ENCODE measurements at places on chromosomes 4 and X.

DNA sequence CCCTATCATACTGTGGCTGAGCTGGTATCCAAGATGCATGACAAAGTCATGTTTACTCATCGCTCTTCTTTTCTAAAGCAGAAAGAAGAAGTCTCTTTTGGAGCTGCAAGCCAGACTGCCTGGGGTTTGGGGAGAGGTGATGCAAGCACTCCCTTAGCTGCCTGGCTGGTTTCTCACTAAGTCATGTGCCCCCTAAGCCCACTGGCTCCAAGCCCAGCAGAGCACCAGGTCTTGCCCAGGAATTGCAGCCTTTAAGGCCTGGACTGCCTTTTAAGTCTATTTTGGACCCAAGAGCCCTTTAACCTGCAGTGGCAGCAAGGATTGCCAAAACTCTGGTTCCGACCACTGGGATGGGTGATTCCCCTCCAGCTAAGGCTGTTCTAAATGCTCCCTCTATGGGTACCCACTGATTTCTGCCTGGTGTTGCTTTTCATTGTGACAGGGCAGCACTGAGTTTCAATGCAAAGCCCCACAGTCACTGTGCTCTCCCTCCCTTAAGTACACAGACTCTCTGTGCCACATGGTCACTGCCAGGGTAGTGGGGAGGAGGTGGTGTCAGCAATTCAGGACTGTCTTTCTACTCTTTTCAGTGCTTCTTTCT lies 548.6 kb downstream of the TLL1 start:
- DNase-seq = no peak

DNA sequence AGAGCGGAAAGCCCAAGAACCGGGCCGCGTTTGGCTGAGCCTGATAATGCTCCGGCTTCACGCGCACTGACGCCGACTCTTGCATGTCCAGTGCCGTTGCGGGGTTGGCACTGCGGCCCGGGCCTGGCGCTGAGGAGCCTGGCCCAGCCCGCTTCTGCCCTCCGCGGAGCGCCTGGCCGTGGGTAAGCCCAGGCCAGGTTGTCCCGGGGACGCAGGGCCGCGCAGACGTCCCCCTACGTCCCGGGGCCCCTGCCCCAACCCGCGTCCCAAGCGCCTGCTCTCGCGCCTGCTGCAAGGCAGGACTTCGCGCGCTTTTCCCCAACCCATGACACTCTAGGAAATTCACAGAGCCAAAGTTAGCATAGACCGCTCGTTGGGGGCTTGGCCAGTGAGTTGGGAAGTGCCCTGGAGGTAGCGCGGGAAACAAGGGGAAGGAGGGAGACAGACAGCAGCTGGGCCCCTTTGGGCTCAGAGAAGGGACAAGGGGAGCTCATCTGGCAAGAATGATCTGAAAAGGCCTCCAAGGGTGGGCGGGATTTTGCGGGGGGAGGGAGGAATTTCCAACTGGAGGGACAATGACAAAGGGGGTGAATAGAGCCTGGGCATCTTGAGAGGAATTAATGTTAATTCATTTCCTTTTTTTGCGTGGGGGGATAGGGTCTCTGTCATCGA lies 665 bp upstream of the LRPAP1 start:
- no peak for DNase-seq

DNA sequence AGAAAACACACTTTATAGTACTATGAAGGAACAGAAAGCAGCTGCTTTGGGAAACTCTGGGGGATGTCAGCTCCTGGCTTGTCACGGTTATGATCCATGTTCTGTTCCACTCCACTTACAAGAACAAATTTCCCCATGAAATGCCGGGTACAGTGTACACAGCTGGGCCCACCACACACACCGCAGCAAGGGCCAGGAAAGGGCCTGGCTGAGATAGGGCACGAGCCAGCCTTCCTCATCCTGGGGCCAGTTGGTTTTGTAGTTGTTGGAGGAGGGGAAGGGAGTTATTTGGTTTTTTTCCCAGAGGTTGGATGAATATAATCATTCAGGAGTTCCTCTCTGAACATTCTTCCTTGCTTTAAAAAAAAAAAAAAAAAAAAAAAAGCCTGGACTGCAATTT lies 56.8 kb downstream of the SEPSECS start:
- no peak for DNase-seq

GRCh38 chr4:6229095-6229494 lies 28.7 kb upstream of the JAKMIP1 start:
- peak; percentile 76 for DNase-seq

DNA sequence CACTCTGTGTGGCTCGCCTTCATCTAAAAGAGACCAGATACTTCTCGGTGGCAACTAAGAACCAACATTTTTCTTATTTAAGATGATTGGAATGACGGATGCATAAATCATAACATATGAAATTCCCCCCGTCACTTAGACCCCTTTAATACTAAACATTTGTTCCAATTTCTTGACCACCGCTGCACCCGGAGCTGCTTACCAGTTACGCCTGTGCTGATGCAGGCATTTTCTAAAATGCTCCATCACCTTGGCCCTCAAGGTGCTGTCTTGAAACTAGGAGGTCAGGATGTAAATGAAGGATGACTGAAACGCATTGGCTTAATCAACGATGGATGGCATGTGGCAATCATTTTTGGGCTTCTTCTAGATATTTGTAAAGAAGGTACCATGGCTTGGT lies 130.0 kb downstream of the CPZ start:
- no peak for DNase-seq

GRCh38 chrX:129665916-129666644 lies 11.3 kb upstream of the APLN start:
- DNase-seq = no peak

GRCh38 chrX:134971926-134972325 lies 18.9 kb upstream of the SMIM10 start:
- DNase-seq = no peak

- no peak for DNase-seq
Observed at GRCh38 chr4:36317721-36318120, 36.3 kb downstream of the DTHD1 start.

Measured in posterior cingulate gyrus (tissue), 11 donors.